NCI-H526 (cell line): ENCODE measurements at places on chromosomes 12 and 14.

GRCh38 chr14:97584528-97584927 lies 787.3 kb downstream of the VRK1 start:
- DNase-seq, result peak; percentile 28

GRCh38 chr14:66746316-66747006 lies 238.5 kb downstream of the GPHN start:
- peak; percentile 24 for DNase-seq

- DNase-seq, result no peak
These were observed 76.4 kb downstream of the PAPOLA start for GRCh38 chr14:96578619-96579018.

GRCh38 chr12:74456431-74456830 lies 81.2 kb upstream of the ATXN7L3B start:
- no peak for DNase-seq

- DNase-seq, result no peak
These were observed 175.8 kb upstream of the GRIN2B start for GRCh38 chr12:14157088-14157747.

- no peak for DNase-seq
These were observed 113.2 kb upstream of the TMEM132D start for GRCh38 chr12:130016986-130017385.

DNA sequence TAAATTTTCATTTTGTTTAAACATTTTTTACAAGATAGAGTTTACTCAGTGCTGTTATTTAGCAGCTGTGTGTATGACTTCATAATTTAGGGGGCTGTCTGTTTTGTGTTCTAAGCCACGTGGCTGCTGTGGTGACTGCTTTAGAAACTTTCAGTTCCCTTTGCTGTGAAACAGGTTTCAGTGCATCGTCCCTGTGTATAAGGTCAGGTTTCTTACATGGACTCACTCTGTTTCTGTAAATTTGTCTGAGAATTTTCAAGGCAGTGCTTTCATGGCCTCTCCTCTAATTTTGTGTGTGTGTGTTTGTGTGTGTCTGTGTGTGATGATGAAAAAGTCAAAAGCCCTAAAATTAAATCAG lies 32.4 kb downstream of the BICD1 start:
- DNase-seq, result no peak

DNA sequence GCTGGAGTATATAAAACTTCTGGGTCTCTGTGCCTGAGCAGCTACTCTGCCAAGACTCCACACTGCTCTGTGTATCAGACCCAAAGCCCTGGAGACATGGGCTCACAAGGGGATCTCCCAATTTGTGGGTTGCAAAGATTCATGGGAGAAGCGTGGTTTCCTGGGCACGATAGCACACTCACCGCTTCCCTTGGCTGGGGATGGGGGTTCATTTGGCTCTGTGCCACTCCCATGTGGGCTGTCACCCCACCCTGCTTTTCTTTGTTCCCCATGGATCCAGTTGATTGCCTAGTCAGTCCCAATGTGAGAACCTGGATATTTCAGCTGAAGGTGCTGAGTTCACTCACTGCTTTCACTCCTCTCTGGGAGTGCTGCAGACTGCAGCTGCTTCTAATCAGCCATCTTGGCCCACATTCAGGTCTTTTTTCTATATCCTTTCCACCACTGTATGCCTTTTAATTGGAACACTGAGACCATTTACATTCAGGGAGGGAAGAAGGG lies 40.0 kb upstream of the PCNX4 start:
- DNase-seq, result no peak

DNA sequence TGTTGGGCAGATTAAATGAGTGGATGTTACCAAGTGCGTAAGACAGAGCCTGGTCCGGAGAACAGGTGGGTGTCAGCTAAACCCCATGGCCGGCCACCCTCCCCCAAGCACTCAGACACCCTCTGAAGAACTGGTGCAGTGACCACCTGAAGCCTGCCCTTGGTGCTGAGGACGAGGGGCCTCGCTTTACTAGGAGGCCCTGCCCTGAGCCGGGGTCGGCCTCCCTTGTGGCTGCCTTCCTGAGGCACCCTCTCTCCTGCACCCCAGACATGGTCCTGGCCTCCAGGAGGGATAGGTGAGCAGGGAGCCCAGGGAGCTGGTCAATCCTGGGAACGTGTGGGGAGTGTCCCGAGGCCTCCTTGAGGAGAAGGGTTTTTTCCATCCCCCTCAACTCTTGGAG lies 4.9 kb upstream of the KIF26A start:
- no peak for DNase-seq

- no peak for DNase-seq
These were observed 2.4 kb downstream of the CEP83 start for GRCh38 chr12:94457311-94457710.

DNA sequence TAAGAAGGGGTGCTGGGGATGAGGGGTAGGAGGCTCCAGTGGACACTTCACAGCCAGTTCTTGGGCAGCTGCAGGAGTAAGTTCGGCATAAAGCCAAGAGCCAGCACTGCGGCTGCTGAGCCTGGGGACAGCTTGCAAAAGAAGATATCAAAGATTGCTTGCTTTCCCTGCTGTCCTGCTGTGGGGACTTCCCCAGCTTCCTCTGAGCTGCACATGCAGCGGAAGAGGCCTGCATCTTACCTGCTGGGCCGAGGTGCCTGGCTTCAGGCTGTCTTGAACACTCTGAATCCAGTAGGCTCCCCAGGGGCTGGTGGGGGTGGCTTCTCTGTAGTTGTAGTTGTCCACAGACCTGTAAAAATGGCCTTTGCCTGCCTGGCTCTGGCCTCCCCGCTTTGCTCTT lies 1.3 kb downstream of the CHGA start:
- no peak for DNase-seq

DNA sequence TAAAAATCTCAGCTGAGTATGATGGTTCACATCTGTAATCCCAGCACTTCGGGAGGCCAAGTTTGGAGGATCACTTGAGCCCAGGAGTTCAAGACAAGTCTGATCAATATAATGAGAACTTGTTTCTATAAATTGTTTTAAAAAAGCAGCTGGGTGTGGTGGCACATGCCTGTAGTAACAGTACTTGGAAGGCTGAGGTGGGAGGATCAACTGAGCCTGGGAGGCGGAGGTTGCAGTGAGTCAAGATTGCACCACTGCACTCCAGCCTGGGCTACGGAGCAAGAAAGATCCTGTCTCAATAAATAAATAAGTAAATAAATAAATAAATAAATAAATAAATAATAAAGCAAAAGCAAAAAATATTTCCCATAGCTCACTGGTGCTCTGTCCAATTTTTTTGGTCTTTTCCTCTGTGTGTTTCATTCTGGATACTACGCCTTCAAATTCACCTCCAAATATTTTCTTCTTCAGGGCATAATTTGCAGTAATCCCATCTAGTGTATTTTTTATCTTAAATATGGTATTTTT lies 32.7 kb upstream of the SNX6 start:
- DNase-seq, result no peak

DNA sequence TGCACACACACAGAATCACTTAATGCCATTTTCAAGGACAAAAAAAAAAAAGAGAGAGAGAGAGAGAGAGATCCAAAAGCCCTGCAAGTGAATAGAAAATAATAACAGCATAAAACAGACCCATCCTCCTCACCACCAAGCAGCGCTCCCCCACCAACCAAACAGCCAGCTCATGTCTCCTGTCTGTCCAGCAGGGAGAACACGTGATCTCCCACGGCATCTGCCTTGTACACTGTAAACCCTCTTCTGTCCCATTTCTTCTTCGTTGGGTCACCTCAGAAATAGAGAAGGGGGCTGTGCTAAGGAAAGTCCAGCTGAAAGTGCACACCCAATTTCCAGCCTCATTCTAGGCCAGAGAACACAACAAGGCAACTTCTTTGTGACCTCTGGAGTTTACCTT lies 222.5 kb downstream of the EXOC5 start:
- DNase-seq, result no peak

GRCh38 chr14:34018564-34019244 lies 67.8 kb upstream of the EGLN3 start:
- peak; percentile 60 for DNase-seq

GRCh38 chr14:105486163-105486973 lies at the start of gene CRIP1:
Gene CRIP1 (plus strand): TSS chr14:105486886. CDS start chr14:105487260, 374 bp downstream.
- DNase-seq, result no peak

DNA sequence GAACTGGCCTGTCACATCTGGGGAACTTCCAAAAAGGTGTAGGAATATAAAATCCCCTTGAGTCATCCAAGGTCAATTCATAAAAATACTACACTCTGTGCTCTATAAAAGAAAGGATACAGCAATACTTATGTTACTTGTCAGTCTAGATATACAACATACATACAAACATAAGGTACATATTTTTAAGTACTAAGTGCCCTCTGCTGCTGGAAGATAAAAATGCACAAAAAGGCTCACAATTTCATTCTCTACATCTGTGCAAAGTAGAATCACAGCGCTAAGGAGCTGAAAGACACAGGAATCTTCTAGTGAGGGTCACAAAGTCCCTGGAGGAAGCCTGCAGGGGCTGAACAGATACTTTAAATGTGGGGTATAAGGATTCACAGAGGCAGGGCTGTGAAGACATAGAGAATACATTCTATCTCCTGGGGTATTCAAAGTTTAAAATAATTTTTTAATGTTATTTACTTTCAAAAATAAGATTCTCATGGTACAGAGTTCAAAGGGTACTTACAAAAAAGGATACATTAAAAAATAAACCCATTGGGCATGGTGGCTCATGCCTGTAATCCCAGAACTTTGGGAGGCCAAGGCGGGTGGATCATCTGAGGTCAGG lies 10.2 kb upstream of the GOLGA5 start:
- DNase-seq, result peak; percentile 24

- DNase-seq, result no peak
These were observed 178.8 kb downstream of the EXOC5 start for GRCh38 chr14:57089901-57090300.
